ENCODE measurements at places on chromosomes 1 and 21.

- no peak for DNase-seq
Observed at GRCh38 chr1:191671236-191671635, 487.0 kb upstream of the RGS18 start.

GRCh38 chr21:44854664-44855446, 18.6 kb downstream of the PTTG1IP start:
- no peak for DNase-seq

DNA sequence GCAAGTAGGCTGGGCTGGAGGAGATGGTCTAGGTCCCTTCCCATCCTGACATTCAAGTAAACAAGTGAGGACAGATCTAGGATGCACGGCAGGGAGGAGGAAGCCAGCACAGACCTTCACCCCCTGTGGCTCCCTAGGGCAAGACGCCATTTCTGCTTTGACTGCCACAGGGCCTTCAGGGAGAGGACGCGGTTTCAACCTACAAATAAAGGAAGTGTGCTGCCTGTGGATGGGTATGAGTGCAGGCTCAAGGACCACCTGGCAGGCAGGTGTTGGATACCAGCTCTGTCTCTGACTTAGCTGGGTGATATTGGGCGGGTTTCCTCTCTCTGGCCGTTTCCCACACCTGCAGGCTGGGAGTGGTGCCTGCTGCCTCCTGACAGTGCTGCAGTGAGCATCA, 16.2 kb downstream of the SLC2A1 start:
- DNase-seq, result no peak

GRCh38 chr1:13749543-13750341, 49.8 kb downstream of the PRDM2 start:
- DNase-seq, result peak; percentile 62

GRCh38 chr1:156671804-156672203, 5.4 kb downstream of the NES start:
- no peak for DNase-seq

DNA sequence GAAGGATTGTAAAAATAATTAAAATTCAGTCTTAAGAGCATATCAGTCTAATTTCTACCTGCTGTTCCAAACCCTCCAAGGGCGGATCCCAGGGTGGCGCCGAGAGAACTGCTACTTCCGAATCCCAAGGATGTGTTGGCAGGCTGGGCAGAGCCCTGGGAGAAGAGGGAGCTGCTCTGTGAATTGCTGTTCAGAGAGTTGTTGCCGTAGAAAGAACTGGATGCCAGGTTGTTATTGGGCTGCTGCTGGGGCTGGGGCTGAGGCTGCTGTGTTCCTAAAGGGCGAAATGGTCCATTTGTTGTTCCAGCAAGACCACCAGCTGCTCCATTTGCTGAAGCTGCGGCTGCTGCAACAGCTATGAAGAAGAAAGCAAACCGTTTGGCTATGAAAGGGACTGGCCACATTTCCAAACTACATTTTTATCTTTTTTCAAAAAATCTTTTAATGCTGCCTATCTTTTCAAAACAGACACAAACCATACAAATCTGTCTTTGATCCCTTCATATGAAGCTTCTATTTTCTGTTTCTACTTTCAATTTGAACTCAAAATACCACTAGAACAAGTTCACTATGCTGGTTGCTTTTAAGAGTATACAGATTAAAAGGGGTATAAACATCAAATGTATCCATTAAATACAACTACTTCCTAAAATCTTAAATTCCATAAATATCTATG, 57.5 kb upstream of the SDC3 start:
- no peak for DNase-seq

GRCh38 chr21:33655588-33656221, 13.4 kb downstream of the ITSN1 start:
- DNase-seq, result no peak

DNA sequence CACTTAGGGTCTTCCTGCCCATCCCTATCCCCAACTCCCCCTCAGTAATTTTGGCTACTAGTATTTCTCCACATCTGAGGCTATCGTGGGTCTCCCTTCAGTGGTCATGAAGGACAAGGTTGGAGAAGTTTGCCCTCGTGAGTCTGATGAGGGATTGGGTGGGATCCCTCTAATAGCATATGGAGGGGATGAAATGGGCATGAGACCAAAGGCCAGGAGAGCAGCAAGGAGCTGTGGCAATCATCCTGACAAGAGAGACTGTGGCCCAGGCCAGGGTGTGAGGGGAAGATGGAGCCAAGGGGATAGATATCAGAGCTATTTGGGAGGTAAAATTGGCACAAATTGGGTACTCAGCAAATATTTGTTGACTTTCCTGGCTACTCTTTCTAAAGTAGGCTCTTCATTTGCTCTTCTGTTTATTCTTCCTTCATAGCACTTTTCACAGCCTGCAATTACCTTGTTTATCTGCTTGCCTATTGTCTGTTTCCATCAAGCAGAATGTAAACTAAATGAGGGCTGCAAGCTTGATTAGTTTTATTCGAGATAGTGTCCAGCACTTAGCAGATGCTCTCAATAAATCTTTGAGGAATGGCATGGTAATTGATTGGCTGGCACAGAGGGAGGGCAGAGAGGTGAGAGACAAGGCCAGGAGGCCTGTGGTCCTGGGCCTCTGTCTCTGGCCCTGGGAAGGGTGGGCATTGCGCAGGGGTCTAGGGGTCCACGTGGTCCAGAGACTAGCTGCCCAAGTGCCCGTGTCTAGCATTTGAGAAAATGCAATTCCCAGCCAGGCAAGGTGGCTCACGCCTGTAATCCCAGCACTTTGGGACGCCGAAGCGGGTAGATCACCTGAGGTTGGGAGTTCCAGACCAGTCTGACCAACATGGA, 1.5 kb upstream of the PLK3 start:
- DNase-seq, result no peak

DNA sequence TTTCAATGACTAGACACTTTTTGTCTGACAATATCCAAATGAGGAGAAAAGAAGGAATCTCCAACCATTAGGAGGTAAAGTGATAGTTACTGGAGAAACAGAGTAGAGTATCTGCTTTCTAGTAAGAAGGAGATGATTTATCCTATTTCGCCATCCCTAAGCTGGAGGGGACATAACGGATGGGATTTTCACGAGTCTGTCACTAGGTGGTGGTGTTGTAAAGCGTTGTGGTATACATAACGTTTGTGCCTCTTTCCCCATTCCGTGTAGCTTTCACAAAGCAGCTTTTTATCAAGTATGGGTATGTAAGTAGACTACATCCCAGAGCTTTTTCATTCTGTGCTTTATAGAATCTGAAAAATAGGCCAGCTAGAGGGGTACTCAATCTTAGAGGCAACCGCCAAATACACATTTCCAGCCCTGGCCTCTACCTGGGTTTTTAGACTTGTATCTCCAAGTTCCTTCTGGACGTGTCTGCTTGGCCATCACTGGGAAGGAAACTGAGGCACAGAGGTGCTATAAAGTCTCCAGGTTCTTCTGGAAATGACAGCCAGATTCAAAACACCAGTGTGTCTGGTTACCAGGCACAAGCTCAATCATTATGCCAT, 33.3 kb upstream of the FAM3B start:
- DNase-seq, result peak; percentile 21

DNA sequence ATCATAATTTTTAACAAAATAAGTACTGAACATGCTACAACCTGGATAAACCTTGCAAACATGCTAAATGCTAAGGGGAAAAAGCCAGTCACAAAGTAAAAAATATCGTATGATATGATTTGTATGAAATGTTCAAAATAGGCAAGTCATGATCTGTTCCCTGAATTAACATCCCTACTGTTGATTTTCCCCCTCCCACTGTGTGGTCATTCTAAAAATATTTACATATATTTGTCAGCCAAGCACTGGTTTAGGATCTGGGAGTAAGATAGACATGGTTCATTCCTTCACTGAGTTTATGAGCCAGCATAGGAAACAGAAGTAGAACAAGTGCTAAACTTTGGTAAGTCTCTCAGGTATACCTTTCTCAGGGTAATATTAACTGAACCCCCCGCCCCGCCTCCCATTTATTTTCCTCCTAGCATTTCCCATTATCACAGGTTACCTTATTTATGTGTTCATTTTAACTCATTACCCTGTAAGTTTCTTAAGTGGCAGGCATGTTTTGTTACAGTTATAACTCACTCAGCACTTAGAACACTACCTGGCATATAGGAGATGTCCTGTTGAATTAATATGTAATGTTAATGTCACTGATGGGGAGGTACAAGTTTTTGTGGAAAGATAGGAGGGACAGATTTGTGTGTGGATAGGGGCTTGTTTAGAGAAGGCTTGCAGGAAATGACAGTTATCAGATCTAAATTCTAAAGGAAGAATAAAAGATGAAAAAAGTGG, 12.3 kb downstream of the UQCRH start:
- no peak for DNase-seq

DNA sequence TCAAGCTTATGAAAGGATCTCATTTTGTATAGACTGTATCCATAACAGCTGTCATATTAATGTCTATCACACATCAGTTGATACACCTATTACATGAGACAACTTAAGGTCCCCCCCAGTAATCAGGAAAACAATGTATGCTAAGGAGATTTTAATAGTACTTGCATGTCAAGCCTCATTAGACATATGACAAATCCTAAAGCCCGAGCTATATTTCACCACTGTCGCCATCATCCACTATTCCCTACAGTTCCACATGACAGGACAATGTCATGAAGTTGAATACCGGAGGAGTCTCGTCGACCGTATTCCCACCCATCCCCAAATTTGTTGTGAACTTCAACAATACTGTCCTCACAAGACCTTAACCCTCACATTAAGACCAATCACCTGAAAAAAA, 3.4 kb downstream of the HMGN1 start:
- no peak for DNase-seq

- no peak for DNase-seq
Observed at GRCh38 chr1:209042413-209042812, 541.1 kb upstream of the CAMK1G start.

DNA sequence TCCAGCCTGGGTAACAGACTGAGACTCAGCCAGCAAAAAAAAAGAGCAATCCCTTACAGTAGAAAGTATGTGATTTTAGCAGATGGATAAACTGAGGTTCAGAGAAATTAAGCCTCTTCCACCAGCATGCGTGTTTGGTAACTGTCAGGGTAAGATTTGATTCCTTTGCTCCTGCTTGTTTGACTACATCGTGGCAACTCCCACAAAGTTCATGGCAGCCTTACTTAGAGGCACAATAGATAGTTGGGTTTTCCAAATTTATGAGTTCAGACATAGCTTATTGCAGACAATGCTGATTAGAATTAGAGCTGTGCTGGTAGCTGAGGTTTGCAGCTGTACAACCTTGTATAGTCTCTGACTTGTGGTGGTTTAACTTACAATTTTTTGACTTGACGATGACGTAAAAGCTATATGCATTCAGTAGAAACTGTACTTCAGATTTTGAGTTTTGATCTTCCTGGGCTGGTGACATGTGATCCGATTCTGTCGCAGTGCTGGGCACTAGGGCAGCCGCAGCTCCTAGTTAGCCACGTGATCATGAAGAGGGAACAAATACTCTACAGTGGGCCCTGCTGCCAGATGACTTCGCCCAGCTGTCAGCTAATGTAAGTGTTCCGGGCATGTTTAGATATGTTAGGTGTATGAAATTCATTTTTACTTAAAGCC, 167.8 kb downstream of the DHRS3 start:
- no peak for DNase-seq

- no peak for DNase-seq
Observed at GRCh38 chr1:109481646-109482045, 2.1 kb upstream of the ATXN7L2 start.

DNA sequence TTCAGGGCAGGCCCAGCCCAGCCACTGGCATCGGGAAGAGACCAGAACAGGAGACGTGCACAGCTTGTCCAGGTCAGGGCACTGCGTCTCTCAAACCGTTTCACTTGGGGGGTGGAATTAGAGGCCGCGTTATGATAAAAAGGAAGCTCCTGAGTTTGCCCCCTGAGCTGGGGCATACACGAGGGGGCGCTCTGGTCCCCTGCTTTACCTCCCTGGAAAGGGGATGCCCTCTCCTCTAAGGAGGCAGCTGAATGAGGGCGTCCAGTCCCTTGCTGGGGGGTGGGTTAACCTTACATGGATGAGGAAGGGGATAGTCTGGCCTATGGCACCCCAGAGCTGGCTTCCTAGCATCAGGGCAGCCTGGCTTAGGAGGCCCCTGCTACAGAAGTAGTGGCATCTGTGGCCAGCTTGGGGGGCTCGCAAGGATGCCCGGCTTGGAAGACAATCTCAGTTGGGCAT, 2.3 kb downstream of the MYOG start:
- no peak for DNase-seq

GRCh38 chr1:183306317-183307042, 111.7 kb downstream of the NMNAT2 start:
- no peak for DNase-seq

DNA sequence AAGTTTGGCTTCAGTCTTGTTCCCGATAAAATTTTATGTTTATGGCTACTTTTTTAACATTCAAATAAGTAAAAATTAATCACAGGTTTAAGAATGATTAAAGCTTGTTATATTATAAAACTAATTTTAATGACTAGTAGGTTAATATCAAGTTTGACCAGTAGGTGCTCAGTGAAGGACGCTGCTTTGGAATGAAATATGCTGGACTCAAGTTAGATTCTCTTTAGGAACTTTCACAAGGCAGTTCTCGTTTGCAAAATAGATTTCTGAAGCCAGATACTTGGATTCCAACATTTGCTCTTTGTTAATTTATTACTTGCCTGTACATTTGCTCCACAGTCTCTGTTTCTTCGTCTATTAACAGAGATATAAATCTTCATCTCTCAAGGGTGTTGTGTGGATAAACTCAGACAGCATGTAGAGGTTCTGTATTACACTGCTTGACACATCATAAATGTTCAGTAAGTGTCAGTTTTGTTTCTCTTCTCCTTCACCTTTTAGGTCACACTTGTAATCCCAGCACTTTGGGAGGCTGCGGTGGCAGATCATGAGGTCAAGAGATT, 432.8 kb upstream of the CHRM3 start:
- no peak for DNase-seq

DNA sequence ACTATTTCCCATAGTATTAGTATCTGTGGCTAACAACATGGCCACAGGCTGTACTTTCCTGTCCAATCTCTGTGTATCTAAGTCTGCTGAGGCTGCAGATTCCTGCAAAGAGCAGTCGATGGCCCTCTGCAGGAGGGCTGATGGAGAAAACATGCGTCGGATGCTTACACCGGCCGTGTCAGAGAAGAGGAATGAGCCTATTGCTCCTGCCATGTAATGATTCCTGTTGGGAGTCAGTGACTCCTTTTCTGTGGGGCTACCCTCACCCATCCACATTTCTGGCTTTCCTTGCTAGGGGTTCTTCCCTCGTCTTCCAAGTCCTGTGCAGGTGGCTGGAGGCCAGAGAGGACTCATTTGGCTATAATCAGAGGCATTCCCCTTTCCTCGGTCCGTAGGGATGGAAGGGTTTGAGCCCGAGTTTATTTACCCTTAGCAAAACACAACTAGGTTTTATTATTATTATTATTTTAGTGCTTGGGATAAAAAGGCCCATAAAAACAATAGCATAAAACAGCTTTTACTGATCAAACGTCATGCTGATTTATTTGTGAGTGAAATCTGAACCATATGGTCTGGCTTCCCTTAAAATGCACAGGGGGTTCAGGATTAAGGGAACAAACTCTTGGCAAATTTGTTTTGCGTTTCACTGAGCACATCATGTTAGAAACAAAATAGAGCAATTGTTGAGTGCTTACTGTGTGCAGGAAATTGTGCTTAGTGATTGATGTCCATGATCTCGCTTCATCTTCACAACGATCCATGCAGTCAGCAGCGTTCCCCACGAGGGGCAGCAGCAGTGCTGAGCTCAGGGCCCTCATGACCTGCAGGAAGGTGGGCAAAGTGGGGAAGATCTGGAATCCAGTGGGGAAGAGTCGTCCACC, 70.8 kb downstream of the KIF26B start:
- DNase-seq, result no peak

GRCh38 chr21:42155045-42155855, 63.7 kb upstream of the ABCG1 start:
- no peak for DNase-seq

GRCh38 chr1:2802421-2802961, 998 bp upstream of the TTC34 start:
- no peak for DNase-seq

GRCh38 chr1:36984026-36984425, 50.3 kb downstream of the GRIK3 start:
- no peak for DNase-seq

Measured in stimulated activated naive CD8-positive, alpha-beta T cell treated with anti-CD3 and anti-CD28 coated beads, Interleukin-15, Interleukin-2, amounts not matched to agents 100 U/mL and 50 U/mL, for 24 hours (primary cell).